Right hindlimb (tissue), 1 donor: ENCODE measurements at places on chromosomes 2 and 18.
A peak's percentile ranks its signal among the peaks of the same experiment; 100 is the strongest.

DNA sequence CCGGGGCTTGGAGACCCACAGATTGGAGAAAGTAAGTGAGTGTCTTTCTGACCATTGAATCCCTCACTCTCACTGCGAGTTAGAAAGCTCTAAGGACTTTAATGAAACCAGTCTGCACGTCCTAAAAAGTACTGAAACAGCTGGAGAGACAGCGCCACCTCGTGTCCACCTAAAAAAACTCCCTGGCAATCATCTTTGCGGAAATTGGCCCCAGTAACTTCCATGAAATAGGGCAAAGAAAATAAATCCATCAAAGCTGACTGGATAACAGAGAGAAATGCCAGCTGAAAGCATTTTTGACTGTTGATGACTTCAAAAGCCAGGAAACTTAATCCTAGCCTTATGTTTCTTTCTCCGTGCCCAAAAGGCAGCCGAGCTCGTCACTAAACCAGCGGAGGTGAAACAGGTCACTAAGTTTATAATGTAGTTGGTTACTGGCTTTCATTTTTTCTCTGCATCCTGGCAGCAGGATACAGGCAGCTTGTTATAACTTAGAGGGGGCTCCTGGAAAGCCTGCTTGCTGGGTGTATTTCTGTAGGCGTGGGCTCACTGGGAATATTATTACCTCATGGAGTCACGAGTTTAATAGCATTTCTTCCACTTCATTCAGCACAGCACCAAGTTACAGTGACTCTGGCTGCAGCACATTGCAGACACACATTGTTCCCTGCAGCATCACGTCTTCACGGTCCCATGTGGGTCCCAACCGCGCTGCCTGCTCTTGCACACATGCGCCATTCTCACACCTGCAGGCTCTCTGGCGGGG, 266.5 kb downstream of the HRH4 start:
- peak; percentile 86 for DNase-seq

DNA sequence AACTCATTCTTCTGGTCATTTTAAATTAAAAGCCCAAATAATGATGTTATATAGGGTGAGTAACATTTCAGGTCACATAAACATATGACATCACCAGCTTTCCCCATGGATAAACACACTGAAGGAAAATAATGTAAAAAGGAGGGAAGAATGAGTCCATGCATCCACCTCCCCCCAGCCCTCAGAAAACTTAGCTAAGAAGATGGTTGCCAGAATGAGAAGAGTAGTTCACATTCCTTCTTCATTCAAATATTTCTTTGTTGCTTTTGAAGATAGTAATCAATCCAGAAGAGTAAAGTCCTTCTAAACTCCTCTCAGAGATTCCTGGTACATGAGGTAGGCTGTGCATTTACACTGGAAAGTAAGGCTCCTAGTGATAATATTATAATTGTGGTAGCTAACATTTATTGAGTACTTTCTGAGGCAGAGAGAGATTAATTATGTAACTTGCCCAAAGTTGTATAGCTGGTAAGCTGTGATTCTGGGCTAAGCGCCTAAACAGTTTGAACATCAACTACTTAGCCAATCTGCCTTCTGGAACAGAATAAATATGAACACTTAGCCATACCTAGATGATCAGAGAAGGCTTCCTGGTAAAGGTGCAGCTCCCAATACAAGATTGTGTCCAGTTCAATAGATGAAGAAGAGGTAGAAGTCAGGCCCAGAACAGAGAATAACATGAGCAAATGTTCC, 256.7 kb upstream of the FN1 start:
- no peak for DNase-seq

DNA sequence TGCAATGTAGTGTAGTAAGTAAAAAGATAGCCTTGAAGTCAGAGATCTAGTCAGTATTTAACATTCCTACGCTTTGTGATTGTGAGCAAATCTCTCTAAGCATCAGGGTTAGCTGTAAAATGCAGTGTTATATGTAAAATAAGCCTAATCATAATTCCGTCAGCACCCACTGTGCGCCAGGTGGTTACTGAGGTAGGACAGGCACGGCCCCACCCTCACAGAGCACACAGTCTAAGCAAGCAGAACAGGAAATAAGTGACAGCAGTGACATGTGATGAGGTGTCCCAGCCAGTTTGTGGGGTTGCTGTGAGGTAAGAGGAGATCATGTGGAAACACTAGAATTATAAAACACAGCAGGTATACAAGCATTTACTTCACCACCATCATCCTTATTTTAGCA, 267.1 kb downstream of the ICOS start:
- DNase-seq: no peak

GRCh38 chr2:128635361-128635900, 316.8 kb upstream of the HS6ST1 start:
- DNase-seq: no peak

DNA sequence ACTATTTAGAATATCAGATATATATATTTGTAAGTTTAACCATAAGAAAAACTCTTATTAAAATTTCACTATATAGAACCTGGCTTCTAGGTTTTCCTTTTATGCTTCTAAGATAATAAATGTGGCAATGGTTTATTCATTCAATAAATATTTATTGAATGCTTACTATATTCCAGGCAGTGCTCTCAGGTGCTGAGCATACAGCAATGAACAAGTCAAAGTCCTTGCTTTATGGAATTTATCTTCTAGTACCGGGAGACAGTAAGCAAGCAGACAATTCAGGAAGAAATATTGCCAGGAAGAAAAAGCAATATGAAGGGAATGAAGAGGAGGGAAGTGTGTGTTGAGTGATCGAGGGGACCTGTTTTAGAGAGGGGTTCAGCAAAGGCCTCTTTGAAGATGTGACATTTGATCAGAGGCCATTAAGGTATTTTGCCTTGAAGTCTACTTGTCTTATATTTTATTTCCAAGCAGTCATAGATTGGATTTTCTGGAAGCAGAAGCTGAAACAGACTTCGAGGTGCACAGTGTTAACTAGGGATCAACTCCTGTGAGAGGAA, 94.5 kb upstream of the LYPD6 start:
- no peak for DNase-seq

DNA sequence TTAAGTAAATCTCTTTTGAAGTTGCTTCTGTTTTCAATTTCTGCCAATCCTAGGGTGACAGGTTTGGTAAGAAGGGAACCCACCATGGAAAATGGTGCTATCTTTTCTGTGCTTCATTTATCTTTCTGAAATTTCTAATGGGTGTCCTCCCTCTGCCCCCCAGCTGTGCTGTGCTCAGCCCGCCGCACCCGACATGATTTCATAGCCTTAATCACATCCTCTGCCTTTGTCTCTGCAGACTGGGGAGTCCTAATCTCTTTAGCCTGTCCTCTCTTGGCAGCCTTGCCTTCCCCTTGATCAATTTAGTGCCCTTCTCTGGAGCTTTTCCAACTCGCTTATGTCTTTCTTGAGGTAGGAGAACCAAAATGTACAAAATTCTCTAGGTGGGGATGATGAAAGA, 49.3 kb downstream of the DNMT3A start:
- DNase-seq: no peak

GRCh38 chr2:190376591-190377245, 31.4 kb upstream of the MFSD6 start:
- DNase-seq: no peak

GRCh38 chr18:79203017-79203605, 133.9 kb downstream of the ATP9B start:
- DNase-seq: no peak

- DNase-seq: no peak
Observed at GRCh38 chr18:12030670-12031069, 49.4 kb downstream of the IMPA2 start.

DNA sequence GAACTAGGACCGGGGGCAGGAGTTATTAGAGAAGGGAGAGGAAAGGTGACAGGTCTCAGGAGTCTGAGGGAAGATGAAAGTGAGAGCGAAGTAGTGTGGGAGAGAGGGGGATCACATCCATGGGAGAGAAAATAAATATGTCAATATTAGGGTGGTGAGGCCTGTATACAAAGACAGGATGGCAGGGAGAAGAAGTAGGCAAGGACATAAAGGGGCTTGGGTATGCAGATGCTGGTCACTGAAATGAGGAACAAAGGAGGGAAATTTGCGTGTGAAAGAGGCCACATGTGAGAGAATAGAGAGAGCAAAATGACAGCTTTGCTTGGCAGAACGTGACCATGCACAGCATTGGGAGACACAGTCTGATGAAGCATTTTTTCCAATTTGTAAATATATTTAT, 13.6 kb downstream of the METAP1D start:
- no peak for DNase-seq

DNA sequence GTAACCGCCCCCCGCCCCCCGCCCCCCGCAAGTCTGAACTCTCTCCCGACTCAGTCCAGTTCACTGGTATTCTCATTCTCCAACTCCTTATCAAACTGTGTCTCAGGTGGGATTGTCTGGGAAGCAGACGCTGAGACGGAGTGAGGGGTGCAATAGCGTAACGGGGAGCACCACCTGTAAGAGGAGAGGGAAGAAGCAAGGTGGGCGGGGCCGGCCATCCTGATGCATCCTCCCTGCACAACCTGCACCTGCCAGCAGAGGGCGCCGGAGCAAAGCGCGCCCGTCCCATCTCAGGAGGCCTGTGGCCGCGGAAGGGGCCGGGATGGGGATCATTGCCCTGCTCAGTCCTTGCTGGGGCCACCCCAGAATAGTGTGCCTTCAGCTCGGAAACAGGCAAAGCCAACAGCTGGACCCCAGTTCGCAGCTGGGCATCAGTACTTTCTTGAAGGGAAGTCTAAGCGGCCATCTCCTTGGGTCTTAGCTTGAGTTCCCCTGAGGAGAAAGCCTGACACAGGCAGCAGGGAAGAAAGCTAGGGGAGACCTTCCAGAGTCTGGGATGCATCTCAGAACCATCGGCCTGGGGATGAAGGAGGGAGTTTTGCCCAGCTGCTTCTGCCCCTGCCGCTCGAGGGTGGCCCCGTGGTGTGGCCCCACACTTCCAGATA, 208.0 kb downstream of the TFCP2L1 start:
- DNase-seq: no peak

- peak; percentile 16 for DNase-seq
Observed at GRCh38 chr2:239025096-239025801, 177.4 kb downstream of the TWIST2 start.

DNA sequence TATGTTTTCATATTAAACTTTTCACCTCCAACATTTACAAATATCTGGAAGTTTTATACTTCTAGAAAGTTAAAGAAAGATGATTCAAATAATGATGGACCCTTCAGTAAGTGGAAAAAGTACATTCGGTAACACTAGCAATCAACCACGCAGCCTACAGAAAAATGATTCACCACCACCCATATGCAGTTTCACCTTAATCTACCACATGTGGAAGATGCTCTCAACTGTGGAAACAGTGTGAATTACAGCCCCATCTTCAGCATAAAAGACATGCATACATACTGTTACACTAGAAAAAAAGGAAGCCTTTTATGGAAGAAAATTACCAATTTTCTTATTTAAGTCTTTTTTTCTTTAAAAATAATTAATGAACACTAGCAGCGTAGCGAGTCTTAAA, 1.1 kb downstream of the SLC38A11 start:
- no peak for DNase-seq

GRCh38 chr2:162221064-162221463, 22.2 kb downstream of the FAP start:
- peak; percentile 57 for DNase-seq
